ENCODE measurements at places on chromosomes 16 and 17. TPM values are rescaled to one million over a fixed set of nuclear protein-coding genes. Genes with fewer than 3 reads are reported as not detected.

DNA sequence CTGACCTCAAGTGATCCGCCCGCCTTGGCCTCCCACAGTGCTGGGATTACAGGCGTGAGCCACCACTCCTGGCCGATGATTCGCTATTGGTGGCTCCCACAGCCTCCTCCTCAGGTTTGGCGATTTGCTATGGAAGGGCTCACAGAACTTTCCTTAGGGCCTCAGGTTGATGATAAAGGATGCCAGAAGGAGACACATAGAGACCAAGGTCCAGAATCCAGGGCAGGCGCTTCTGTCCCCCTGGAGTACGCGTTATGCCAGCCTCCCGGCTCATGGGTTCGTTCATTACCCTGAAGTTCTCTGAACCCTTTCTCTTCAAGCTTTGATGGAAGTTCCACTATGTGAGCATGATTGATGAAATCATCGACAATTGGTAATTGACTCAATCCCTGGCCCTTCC, 19.9 kb downstream of the LGALS3BP start:
- no peaks in the 10 kb centered on the region for H3K27me3 ChIP-seq
- H3K4me1 ChIP-seq: no peaks in the 10 kb centered on the region
- no peaks in the 10 kb centered on the region for H3K36me3 ChIP-seq
- no peak for DNase-seq
- H3K4me3 ChIP-seq: no peak overlapping the region
- no peak overlapping the region for H3K27ac ChIP-seq

DNA sequence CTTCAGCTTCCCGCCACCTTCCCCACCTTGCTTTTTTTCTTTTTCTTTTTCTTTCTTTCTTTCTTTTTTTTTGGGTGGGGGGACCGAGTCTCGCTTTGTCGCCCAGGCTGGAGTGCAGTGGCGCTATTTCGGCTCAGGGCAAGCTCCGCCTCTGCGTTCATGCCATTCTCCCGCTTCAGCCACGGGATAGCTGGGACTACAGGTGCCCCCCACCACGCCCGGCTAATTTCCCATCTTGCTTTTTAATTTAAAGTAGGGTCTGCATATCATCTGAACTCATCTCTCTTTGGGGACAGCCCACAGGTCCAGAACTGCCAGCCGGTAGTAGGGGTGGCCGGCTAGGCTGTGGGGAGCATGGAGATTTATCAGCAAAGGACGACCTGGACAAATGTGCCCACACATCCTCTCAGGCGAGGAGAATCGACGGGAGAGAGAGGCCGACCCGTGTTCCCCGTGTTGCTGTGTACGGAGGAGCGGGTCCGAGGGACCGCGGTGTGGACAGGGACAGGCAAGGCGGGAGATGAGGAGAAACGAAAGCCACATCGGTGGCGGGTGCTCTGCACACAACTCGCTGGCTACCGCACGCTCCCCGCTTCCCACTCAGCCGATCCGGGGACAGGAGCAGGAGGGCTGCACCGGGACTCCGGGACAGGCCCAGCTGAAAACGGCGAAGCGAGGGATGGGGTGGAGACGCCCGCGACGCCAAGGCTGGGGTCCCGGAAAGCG, 2.4 kb downstream of the MT1M start:
- no peak for DNase-seq
- H3K36me3 ChIP-seq: peaks cover 6% of the 10 kb centered on the region
- H3K27ac ChIP-seq: no peak overlapping the region
- peaks cover 100% of the 10 kb centered on the region for H3K27me3 ChIP-seq
- H3K4me3 ChIP-seq: peak overlapping the region; percentile 71

DNA sequence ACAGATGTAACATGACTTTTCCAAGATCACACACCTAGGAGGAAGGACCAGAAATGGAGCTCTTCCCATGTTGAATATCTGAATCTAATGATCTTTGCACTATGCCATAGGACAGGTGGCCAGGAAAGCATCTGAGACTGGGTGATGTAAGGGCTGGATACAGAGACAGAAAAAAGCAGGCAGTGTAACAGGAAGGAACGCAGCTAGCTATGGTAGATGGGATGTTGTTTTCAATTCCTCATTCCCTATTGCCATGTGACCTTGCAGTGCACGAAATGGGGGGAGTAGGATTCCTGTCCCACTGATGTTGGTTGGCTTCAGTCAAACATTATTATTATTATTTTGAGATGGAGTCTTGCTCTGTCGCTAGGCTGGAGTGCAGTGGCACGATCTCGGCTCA, 3.7 kb upstream of the NPIPB15 start:
- H3K36me3 ChIP-seq: no peaks in the 10 kb centered on the region
- DNase-seq: no peak
- no peaks in the 10 kb centered on the region for H3K4me1 ChIP-seq
- no peak overlapping the region for H3K27ac ChIP-seq
- no peaks in the 10 kb centered on the region for H3K27me3 ChIP-seq

DNA sequence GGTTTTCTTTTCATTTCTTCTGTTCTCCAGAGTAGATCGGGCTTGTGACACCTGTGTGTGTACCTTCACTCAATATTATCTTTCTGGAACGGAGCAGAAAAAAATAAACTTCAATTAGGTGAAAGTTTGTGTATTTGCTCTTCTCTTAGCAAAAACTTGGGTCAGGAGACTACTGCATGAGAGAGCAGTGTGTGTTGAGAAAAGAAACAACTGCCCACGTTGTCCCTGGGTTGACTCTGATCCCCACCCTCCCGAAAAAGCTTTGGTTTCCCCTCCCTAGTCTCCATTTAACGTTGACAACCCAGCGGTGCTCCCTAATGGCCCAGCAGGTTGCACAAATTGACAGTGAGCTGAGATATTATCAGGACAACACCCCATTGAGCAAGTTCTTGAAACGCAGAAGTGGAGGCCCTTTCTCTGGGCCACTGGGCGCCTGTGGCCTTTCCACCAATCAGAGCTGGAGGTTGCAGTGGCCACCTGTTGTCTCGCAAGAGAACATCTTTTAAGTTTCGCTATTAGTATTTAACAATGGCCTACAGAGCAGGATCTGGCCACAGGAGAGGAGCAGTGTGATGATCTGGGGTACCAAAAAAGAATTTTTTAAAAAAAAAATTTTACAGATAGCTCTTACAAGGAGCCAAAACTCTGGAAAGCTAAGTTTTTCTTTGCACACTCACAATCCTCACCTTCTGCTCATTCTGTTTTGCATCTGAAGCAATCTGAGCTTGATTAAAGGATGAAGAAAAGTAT, 1.5 kb upstream of the TOX3 start:
- H3K4me1 ChIP-seq: peaks cover 55% of the 10 kb centered on the region
- no peak overlapping the region for H3K27ac ChIP-seq
- peak overlapping the region; percentile 88 for H3K4me3 ChIP-seq
- no peaks in the 10 kb centered on the region for H3K36me3 ChIP-seq
- peak; percentile 24 for DNase-seq
- peaks cover 51% of the 10 kb centered on the region for H3K27me3 ChIP-seq

The CCL22 gene
- 0.60 TPM for total RNA-seq

The CACNG3 gene
- not detected for total RNA-seq

All from WTC11 (cell line).